ENCODE measurements at places on chromosomes 7 and 10.

GRCh38 chr10:84008878-84009277 is 130.4 kb upstream of the GHITM start:
- DNase-seq = peak; percentile 17

- DNase-seq = no peak
Observed at GRCh38 chr10:130546841-130547240, 410.6 kb downstream of the GLRX3 start.

- no peak for DNase-seq
Observed at GRCh38 chr7:18177815-18178660, 150.4 kb upstream of the PRPS1L1 start.

- no peak for DNase-seq
Observed at GRCh38 chr10:33115738-33116719, 158.0 kb upstream of the ITGB1 start.

Data from stimulated activated CD4-positive, alpha-beta T cell treated with anti-CD3 and anti-CD28 coated beads, Interleukin-1b, Interleukin-23, amount 100 ng/mL, for 4 hours (primary cell).